ENCODE measurements at places on chromosomes 12 and 14. TPM values are rescaled to one million over a fixed set of nuclear protein-coding genes. Genes with fewer than 3 reads are reported as not detected.

DNA sequence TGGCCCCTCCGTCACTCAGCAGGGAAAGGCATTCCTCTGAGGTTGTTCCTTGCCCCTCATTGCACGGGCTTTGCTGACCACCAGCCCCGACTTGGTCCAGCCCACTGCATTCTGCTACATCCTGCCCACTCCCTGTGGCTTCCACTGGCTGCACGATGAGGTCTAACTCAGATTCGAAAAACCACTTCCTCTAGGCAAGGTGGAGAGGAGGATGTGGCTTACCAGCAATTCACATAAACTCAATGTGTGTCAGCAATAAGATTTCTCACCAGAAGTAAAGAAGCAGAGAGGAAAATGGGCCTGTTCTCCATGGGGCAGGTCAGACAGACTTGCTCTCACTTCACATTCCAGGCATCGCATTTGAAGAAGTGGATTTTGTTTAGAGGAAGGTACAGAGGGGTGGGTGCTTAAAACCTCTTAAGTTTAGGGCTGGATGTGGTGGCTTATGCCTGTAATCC, 14.7 kb downstream of the GPR68 start:
- no peaks in the 10 kb centered on the region for H3K27me3 ChIP-seq
- H3K36me3 ChIP-seq: peaks cover under 1% of the 10 kb centered on the region
- H3K27ac ChIP-seq: no peak overlapping the region
- DNase-seq: no peak

DNA sequence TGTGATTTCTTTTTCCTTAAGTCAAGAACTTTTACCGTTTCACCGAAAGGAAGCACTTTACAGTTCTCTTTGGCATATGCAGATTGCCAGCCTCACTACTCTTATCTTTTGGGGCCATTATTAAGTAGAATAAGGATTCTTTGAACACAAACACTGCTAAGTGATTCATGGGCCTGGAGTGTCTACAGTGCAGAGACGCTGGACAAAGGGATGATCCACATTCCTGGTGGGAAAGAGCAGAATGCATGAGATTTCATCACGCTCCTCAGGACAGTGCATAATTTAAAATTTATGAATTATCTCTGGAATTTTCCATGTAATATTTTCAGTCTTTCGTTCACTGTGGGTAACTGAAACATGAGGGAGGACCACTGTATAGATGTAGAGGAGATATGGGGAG, 90.2 kb downstream of the TTLL5 start:
- H3K4me1 ChIP-seq: no peaks in the 10 kb centered on the region
- no peak overlapping the region for H3K27ac ChIP-seq

DNA sequence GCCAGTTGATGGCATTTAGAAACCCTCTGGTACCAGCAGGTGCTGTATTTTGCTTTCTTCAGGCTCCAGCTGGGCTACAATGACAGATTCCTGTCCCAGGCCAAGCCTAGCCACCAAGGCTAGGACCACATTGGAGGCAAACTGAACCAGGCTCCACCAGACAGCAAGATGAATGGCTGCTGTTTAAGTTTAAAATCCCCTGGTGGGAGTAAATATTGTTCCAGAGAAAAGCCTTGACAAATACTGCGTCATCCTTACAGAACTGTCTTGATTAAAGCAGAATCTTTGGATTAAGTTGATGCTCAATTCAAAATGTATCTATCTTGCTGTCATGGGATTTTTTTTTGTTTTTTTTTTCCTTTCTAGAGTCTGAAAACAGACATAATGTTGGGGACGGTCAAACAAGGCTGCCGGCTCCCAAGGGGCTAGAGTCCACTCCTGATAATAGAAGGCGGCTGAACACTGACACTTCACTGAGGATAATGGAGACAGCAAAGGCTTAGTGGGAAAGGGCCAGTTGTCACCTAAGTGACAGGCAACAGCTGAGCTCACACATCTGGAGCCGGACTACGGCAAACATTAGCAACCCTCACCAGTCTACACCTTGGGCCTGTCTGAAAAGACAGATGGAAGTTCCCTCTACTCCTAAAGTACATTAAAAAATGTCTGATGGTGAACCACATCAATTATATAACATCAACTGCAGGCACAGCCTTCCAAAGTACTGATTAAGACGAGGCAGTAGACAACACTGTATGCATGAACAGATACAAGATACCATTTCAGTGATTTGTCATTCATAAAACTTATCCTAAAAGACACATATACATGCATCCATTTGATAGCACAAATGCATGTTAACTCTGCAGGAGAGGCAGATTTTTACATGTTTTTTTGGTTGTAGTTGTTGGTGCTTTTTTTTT, 1.7 kb downstream of the PRICKLE1 start:
- DNase-seq: no peak
- H3K27me3 ChIP-seq: no peaks in the 10 kb centered on the region
- no peaks in the 10 kb centered on the region for H3K36me3 ChIP-seq

The RNU4-1 gene
- under 0.01 TPM for total RNA-seq

The KRT75 gene
- not detected for total RNA-seq

All from liver (tissue), 10 donors.